ENCODE measurements at places on chromosomes 1 and 21.
A peak's percentile ranks its signal among the peaks of the same experiment; 100 is the strongest.

DNA sequence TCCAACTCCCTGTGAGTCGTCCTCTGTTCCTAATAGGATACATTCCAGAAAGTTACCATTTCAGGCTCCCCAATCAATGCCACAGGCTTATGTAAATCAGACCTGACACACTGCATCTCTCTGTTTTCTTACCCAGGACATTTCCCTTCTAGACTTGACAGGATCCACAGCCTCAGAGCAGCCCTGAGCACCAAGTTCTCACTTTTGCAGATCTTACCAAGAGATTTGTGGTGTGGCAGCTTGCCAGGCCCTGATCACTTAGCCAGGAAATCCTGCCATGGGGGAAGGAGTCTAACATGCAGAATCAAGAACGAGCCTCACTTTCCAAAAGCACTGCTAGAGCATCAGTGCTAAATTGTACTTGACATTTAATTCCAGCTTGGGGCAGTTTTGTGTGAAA, 202.9 kb downstream of the TBX15 start:
- peak; percentile 2 for DNase-seq

DNA sequence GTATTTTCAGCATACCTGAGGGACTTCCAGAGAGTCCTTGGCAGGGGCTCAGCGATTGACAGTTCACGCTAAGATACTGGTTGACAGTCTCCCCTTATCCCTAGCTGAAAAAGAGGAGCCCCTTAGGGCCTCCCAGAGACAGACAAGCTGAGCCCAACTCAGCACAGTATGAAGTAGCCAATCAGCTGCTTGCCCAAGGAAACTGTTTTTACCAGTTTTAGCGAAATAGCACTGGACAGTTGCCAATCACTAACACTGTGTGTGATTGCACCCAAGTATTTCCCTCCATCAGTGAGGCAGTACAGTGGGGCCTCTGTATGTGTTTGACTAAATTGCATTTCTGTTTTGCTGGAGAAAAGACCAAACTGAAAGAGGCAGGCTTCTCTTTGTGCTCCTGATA, 27.0 kb downstream of the KHDRBS1 start:
- no peak for DNase-seq

DNA sequence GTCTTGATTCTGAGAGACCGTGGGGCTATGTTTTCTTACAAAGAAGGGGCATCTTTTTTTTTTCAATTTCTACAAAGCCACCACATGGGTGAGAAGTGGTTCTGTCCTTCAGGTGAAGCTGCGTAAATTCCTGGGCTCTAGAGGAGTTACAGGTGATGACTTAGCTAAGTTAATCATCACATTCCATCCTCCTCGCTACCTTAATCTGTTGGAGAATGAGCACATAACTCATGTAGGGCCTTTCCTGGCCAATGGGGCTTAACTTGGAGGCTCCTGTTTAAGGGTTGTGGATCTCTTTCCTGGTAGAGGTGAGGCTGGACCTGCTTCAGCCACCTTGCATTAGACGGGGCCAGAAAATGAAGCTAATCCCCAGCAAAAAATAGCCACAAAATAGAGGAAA, 19.9 kb downstream of the REG4 start:
- no peak for DNase-seq

DNA sequence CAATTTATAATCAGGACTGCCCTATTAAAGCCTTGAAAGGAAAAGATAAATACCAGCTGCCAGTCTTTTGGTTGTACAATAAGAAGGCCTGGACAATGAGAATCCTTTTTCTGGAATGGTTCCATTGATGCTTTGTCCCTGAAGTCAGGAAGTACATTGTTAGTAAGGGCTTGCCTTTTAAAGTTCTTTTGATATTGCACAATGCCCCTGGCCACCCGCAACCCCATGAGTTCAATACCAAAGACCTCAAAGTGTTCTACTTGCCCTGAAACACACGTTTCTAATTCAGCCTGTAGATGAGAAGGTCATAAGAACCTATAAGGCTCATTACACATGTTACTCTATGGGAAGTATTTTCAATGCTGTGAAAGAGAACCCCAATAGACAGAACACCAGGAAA, 112.1 kb downstream of the OLFM3 start:
- no peak for DNase-seq

- no peak for DNase-seq
Measured at GRCh38 chr1:231584117-231584516, 42.5 kb upstream of the DISC1 start.
